ENCODE measurements at places on chromosomes 2 and 18. TPM values are rescaled to one million over a fixed set of nuclear protein-coding genes. Genes with fewer than 3 reads are reported as not detected.

The MRO gene
- not detected for total RNA-seq

The VWA3B gene
- not detected for total RNA-seq

The IL36G gene
- total RNA-seq = not detected

The SERPINB4 gene
- not detected for total RNA-seq

The EVA1A gene
- not detected for total RNA-seq

The CHST9 gene
- total RNA-seq = not detected

The C2orf42 gene
- total RNA-seq = 10.5 TPM

The SCN7A gene
- total RNA-seq = not detected

The ANKRD62 gene
- total RNA-seq = not detected

The PTPRN gene
- total RNA-seq = not detected

The ASAP2 gene
- total RNA-seq = 27.0 TPM

The PPP1R1C gene
- not detected for total RNA-seq

The ZEB2 gene
- not detected for total RNA-seq

The ANKZF1 gene
- 41.0 TPM for total RNA-seq

The CROCC2 gene
- total RNA-seq = not detected

The ORC2 gene
- total RNA-seq = 11.0 TPM

The EPB41L3 gene
- total RNA-seq = not detected

The LOXHD1 gene
- total RNA-seq = not detected

The ANTXR1 gene
- not detected for total RNA-seq

The PRKAG3 gene
- not detected for total RNA-seq

The LAMA1 gene
- total RNA-seq = not detected
